Activated T-cell treated with anti-CD3 and anti-CD28 coated beads for 1 hour (primary cell): ENCODE measurements at places on chromosomes 4 and X.
A peak's percentile ranks its signal among the peaks of the same experiment; 100 is the strongest.

- no peak for DNase-seq
These were observed 394.8 kb upstream of the IGFBP7 start for GRCh38 chr4:57504797-57505530.

DNA sequence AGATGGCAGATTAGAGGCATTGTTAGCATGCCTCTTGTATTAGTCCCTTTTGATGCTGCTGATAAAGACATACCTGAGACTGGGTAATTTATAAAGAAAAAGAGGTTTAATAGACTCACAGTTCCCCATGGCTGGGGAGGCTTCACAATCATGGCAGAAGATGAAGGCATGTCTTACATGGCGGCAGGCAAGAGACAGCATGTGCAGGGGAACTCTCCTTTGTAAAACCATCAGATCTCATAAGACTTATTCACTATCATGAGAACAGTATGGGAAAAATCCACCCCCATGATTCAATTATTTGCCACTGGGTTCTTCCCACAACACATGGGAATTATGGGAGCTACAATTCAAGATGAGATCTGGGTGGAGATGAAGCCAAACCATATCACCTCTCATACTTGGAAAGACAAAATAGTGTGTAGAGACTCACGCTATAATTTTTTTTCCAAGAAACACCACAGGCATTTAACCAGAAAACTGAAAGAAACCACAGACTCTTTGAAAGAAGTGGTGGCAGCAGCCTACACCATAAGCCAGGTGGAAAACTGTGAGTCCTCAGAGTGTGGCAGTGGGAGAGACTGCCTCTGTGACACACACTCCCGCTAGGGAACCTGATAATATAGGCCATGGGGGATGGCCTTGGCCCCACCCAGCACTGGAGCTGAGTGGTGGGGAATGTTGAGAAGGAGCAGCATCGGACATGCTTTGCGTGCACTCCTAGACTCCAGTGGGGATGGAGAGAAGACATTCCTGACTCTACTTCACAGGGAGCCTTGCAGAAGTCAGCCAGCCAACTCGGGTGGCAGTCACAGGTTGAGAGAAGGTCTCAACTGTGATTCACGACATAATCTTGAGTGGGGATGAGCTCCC, 51.5 kb downstream of the SLC2A9 start:
- DNase-seq = no peak

- no peak for DNase-seq
These were observed 422.9 kb downstream of the SPRY1 start for GRCh38 chr4:123819362-123820035.

DNA sequence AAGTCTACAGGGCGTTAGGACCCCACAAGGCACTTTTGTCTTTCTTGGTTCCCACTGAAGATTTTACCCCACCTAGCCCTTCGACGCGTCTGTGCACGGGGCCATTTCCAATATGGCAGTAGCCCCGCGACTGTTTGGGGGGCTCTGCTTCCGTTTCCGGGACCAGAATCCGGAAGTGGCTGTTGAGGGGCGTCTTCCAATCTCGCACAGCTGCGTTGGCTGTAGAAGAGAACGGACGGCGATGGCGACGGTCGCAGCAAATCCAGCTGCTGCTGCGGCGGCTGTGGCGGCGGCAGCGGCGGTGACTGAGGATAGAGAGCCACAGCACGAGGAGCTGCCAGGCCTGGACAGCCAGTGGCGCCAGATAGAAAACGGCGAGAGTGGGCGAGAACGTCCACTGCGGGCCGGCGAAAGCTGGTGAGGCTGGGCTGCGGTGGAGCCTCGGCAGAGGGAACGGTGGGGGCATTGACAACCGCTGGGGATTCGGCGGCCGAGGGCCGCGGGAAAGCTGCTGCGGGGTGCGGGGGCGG, at the start of gene USP11:
Gene USP11, plus strand, starts transcription at position 207 of the 530 bp plus-strand sequence. Its CDS starts 35 bp downstream, at position 242.
- DNase-seq = peak; percentile 36

DNA sequence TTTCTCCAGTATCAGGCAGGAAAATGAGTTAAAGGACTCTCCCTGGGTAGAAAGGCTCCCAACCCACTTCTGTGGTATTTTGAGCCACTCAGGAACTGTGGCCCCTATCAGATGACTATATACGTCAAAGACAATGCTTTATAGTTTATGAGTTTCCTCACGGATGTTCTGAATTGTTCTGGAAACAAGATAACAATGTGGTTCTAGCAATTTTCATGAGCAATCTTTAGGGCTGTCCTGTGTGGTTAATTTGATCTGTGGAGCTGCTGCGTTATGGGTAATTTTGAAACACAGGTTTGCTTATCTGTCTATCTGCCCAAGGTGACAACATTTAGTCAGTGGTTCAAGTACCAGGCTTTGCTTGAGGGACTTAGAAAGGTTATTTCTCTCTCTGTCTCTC, 46.7 kb upstream of the IL2 start:
- no peak for DNase-seq

- no peak for DNase-seq
These were observed 12.0 kb downstream of the TMEM187 start for GRCh38 chrX:153984351-153985178.

DNA sequence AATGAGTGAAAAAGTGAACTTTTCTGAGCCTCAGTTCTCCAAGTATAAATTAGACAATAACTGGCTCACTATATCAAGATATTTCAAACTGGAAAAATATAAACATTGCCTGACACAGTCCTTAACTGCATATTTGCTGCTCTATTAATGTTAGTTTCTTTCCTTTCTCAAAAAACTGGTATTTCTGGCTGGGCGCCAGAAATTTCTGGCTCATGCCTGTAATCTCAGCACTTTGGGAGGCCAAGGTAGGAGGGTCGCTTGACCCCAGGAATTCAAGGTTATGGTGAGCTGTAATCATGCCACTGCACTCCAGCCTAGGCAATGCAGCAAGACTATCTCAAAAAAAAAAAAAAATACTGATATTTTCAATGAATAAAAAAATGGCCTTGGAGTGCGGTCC, 227.0 kb downstream of the MAGEB17 start:
- DNase-seq = no peak

DNA sequence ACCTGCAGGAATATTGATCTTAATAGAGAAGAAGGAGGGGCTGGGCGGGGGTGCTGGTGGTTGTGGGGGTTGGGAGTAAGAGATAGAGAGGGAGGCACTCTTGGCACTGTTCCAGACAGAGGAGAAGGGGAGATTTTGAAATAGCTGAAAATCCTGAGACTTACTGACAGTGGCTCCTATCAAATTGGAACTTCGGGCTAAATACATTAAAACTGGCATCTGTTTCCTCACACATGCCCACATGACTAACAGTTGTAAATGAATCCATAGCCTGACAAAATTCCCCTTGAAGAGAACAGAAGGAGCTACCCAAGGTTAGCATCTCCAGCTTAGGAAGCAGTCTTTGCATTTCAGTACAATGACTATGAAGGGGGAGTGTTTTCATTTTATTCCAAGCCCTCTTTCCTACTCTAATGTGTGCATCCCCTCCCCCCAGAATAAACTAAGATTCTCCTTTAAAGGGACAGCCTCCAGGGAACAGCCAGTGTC, 1.4 kb downstream of the DCX start:
- no peak for DNase-seq

GRCh38 chrX:17580539-17581152, 156.6 kb upstream of the SCML1 start:
- no peak for DNase-seq

DNA sequence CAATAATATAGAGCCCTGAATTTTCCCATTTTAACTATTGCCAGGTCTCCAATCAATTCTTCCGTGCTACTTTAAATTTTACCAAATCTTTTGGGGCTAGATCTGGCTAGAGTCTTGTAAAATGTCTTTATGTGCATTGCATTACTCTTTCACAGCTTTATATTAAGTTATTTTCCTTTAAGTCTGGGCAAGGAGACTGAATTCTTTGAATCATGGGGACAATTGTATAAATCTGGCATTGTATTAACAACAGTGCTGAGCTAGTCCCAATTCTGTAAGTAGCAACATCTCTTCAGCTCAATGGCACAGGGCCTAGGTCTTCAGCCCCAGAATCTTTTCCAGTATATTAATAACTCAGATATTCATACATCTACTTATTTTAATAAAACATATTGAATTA, 1080.4 kb upstream of the INTU start:
- no peak for DNase-seq

- no peak for DNase-seq
These were observed 40.1 kb upstream of the SCML1 start for GRCh38 chrX:17697191-17697590.

DNA sequence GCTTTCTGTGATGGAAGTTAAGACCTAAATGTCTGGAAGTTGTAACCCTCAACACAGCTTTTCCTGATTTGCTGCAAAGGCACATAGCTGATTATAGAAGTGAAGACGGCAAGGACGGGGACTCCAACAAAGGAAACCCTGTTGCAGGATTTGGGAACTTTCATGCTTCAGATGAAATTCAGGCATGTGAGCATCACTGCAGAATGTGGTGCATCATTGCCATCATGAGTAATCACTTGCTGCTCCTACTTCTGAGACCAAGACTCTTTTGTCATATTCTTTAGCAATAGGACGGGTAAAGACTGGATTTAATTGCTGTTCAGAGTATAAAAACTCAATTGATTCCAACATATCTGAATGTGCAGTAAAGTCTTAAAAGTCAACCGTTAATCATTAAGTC, 35.8 kb downstream of the YIPF6 start:
- no peak for DNase-seq

GRCh38 chrX:114268643-114269042, 315.2 kb upstream of the HTR2C start:
- DNase-seq = no peak

DNA sequence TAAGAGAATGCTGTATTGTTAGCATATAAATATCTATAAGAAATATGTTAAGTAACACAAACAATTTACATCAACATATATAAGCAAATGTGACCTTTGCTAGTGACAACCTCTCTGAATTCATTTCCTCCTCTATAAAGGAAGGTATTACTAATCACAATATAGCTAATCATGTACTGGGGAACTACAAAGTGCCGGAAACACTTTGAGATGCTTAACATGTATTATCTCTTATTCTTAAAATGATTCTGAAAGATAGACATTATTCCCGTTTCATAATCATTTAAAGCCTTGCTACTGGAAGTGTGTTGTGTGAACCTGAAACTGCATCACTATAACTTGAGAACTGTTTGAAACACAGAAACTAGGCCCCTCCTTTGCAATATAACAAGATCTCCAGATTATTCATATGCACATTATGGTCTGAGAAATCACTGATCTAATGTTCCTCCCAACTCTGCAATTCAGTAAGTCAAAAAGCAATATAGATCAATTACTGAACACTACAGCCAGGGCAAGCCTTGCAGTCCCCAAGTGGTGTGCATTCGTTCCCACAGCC, 54.0 kb downstream of the KLHL8 start:
- no peak for DNase-seq

DNA sequence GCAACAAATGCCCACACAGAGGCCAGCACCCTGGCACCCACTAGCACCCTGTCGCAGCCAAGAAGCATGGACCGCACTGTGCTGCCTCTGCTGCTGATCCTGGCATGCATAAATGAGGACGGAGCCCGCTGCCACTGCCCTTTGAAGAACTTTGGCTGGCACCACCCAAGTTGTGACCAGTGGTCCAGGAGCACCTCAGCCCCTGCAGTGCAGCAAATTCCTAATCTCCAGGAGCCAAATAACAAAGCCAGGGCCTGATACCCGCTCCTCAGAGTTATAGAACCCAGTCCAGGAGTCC, 807.2 kb downstream of the GLUD2 start:
- DNase-seq = no peak

GRCh38 chrX:66110112-66110511, 53.9 kb upstream of the HEPH start:
- no peak for DNase-seq

GRCh38 chrX:110699109-110699508, 96.5 kb downstream of the CHRDL1 start:
- DNase-seq = no peak

DNA sequence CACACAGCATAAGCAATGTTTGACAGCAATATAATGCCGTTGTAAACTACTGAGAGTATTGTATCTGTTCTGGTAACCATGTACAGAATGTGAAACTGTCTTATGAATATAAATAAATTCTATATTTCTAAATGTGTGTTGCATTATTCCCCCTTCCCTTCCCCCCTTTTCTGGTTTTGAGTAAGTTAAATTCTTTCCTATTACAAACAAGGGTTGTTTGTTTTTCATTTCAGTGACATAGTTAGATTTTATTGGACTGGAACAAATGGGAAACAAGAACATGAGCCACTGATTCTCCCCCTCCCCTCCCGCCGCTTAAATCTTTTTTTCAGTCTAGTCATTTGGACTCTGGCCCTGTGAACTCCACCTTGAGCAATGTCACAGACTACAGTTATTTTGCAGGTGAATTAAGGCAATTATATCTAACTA, 69.8 kb downstream of the GPAT3 start:
- no peak for DNase-seq
